ENCODE measurements at places on chromosomes 7 and 10.

GRCh38 chr7:28835800-28836199, 122.3 kb downstream of the TRIL start:
- DNase-seq, result no peak

GRCh38 chr7:50666124-50666496, 100.9 kb upstream of the DDC start:
- no peak for DNase-seq

GRCh38 chr10:98169379-98169778, 34.9 kb downstream of the R3HCC1L start:
- no peak for DNase-seq

GRCh38 chr10:63491588-63492316, 26.0 kb upstream of the JMJD1C start:
- no peak for DNase-seq

DNA sequence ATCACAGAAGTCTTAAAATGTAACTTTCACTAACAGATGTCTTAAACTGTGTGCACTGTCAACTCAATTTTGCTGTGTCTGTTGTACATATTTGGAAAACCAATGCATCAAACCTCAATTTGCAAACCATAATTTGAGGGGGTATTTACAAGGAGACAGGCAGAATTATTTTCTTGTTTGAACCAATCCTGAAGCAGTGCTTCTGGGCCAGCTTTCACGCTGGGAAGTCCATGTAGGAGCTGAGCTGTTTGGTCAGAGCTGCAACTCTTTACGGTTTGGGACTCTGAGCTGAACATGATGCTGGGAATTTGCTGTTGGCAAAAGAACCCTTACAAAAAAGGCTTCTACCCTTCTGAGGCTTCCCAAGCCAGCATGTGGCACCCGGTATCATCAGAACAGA, 43.2 kb upstream of the EPC1 start:
- DNase-seq, result no peak

DNA sequence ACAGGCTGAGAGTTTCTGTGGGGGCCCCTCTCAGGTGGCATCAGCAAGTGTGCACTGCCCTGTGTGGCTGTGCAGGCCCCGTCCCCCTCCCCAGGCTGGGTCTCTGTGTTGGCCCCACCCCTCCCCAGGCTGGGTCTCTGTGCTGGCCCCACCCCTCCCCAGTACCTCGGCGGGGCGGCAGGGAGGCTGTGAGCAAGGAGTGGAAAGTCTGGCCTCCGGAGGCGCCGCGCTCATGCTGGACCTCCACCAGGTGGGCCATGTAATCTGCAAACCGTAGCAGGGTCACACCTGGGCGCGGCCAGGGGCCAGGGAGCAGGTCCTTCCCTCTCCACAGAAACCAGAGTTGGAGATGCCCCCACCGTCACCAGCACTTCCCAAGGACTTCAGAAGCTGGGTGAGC, 21.4 kb upstream of the MICALL2 start:
- no peak for DNase-seq

DNA sequence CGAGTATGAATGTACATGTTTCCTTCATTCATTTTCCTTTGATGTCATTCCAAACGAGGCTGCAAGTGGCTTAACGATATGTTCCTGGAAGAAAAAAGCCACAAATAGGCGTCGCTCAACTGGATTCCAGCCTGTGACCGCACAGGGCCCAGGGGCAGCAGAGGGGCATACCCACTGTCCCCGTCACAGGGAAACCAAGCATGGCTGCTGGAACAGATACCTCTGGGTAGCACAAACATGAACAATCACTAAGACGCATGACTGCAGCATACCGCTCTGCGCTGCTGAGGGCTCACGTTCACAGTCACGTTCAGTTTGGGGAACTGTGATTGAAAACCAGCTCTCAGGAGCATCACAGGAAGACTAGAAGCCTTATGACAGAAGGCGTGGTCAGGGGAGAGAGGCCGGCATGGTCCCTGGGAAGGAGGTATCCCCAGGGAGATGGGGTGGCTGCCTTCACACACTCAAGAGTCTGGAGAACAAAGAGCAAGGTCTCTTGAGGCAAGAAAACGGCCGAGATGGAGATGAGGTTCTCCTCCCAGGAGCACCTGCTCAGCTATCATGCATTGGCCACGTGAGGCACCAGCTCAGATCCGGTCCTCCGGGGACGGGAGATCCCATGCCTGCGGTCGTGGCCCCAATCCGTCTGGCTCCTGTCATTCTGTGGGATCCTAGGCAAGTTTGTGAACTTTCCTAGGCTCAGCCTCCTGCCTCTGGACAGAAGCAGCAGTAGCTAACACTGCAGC, 213.6 kb downstream of the DIP2C start:
- DNase-seq, result no peak

DNA sequence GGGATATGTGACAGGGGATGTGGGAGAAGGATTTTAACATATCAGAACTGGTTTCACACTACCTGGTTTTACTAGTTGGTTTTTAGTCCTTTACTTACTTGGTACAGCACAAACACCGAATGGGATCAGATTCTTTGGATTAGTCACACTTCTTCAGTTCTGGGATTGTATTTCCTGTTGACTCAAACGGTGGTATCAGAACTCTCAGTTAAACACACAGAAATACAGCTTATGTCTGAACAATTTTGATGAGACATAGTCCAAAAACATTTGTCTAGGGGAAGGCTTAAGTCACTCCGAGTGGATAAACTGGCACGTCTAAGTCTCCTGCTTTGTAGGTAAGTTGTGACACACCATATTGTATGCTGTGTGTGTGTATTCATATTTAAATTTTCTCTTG, 480.5 kb downstream of the PHTF2 start:
- no peak for DNase-seq

DNA sequence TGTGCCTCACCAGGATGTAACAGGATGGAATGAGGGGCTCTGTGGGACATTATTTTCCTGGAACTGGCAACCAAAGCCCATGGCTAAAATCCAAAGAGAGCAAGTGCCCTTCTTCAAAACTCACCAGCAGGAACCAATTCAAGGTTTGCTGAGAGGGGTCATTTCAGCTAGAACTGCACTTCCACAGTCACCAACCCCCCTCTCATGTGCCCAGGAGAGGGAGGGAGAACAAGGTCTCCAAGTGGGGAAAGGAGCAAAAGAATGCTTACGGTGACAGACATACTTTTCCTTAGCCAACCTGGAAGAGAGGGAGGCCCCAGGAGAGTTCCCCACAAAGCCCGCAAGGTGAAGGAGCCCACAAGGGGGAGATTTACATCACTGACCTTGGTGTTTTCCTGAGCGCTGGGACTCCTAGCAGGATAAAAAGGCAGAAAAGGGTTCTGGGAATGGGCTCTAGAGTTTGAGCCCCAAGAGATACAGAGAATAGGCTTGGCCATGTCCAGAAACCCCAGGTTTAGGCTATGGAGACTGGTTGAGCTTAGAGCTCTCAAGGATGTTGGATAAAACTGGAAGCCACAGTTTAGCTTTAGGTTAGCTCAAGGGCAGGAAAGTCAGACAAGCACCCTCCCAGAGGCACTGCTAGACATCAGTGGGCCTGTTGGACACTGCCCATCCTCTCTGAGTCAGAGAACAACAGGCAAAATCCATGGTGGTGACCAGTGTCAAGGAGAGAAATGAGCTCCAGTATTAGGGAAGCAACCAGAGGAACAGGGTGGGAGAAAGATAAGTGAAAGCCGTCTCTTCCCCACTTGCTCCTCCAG, 63.9 kb upstream of the GHITM start:
- no peak for DNase-seq

DNA sequence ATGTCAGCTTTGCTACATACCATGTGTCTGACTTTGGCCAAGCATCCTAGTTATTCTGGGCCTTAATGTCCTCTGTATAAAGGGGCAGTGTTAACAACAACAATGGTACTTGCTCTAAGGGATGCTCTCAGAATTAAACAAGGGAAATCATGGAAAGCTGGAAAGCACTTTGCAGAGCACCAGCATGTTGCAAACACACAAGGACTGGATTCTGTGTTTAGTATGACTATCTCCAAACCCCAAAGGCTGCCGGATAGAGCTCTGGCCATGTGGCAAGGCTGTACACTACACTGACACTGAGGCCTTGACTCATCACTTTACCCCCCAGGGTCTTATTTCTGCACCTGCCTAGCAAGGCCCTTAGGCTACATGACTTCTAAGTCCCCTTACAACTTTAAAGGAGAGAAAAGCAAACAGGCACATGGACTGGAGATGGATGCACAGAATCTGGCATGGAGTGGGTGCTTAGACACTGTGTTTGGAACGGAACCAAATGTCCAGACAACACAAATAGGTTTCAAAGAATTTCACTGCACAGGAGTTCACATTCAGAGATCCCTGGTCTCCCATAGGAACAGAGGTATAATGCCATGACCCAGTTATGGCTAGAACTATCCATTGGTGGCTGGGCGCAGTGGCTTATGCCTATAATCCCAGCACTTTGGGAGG, 74.6 kb downstream of the FAM13C start:
- DNase-seq, result peak; percentile 57

- no peak for DNase-seq
Measured at GRCh38 chr7:6507906-6508305, 43.4 kb downstream of the GRID2IP start.

DNA sequence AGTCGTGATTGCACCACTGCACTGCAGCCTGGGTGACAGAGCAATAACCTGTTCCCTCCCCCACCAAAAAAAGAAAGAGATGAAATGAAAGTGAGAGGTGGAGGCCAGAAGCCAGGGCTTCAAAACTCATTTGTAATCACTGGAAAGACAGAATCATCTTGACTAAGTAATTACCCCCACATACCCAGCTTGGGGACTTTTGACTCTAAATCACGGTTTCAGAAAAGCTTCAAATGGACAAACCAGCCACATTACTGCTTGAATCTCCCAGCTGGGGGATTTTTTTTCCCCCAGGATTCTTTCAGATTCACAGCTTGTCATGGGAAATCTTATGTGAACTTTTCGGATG, 361.0 kb downstream of the FRMD4A start:
- DNase-seq, result no peak

GRCh38 chr7:969403-969802, 5.9 kb downstream of the COX19 start:
- no peak for DNase-seq

GRCh38 chr7:4472728-4473127, 209.4 kb upstream of the FOXK1 start:
- DNase-seq, result no peak

- DNase-seq, result no peak
Measured at GRCh38 chr10:51698473-51699063, 827 bp downstream of the CSTF2T start.

DNA sequence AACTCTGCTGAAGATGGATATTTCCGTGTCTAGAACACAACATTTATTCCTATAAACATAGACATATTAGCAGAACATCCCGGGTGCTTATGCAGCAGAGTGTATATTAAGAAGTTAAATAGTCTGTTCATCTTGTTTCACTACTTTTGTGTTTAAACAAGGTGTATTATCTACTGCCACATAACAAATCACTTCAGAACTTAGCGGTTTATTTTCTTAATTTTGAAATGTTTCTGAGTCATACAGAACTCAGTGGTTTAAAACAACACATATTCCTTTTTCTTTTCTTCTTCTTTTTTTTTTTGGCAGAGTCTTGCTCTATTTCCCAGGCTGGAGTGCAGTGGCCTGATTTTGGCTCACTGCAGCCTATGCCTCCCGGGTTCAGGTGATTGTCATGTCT, 25.8 kb downstream of the DENND10 start:
- DNase-seq, result no peak

DNA sequence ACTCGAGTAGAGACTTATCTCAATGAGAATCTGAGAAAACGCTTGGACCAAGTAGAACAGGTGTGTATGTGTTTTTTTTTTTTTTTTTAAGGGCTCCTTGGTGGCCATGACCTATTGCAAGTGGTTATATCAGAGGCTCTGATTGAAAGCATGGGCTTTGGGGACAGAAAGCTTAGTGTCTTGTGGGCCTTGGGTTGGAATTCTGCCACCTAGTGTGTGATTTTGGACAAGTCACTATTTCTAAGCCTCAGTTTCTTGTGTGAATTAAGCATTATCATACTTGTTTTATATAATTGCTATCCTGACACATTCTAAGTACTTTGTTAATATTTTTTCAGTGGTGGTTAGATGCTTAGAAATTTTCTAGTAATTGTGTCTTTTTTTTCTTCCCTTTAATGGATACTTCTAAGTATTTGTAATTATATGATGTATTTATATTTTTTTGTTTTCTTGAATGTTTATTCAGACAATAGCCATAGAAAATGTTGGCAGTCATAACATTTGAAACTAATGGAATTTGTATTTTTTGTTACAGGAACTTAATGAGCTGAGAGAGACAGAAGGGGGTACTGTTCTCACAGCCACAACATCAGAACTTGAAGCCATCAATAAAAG, 33.1 kb downstream of the SMC3 start:
- DNase-seq, result no peak

All from C1 segment of cervical spinal cord (tissue), 14 donors.